Esophagus squamous epithelium (tissue), 5 donors: ENCODE measurements at places on chromosomes 1 and 21.

DNA sequence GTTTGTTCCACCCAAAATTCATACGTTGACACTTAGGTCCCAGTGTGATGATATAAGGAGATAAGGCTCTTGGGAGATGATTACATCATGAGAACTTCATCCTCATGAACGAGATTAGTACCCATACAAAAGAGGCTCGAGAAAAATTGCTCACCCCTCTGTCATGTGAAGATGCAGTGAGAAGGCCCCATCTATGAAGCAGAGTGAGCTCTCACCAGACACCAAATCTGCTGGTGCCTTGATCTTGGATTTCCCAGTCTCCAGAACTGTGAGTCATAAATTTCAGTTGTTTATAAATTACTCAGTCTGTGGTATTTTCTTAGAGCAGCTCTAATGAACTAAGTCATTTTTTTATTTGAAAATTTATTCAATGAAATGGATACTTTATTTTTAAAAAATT, 42.6 kb upstream of the USP25 start:
- DNase-seq, result no peak

DNA sequence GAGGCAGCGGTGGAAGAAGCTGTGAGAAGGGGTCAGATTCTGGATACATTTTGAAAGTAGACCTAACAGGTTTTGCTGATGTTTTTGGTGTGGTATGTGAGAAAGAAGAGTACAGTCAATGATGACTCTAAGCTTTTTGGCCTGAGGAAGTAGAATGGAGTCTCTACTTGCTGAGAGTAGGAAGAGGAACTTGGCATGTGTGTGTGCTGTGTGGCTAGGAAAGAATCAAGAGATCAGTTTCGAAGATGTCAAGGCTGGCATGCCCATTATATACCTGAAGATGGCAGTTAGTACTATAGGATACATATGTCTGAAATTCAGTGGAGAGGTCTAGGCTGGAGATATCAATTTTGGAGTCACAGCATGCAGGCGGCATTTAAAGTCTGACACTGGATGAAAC, 64.4 kb downstream of the MAB21L3 start:
- no peak for DNase-seq

DNA sequence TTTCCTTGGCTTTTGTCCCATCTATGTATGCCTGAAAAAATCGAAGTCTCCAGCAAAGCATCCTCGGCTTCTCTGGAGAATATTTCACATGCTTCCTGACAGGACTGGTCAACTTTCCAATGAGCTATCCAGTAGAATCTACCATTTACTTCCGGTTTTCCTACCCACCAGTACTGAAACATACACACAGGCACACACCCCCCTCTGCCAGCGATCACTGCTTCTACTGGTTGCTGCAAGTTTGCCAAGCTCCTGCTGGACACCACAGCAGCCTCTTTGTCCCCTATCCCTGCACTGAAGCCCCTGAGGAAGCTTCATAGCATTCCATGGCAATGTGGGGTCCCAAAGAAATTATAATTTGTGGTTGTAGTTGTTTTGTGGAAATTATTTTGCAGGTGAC, 536.8 kb downstream of the MATN1 start:
- DNase-seq, result no peak

- DNase-seq, result no peak
Observed at GRCh38 chr1:47178654-47179016, 11.2 kb downstream of the PDZK1IP1 start.

DNA sequence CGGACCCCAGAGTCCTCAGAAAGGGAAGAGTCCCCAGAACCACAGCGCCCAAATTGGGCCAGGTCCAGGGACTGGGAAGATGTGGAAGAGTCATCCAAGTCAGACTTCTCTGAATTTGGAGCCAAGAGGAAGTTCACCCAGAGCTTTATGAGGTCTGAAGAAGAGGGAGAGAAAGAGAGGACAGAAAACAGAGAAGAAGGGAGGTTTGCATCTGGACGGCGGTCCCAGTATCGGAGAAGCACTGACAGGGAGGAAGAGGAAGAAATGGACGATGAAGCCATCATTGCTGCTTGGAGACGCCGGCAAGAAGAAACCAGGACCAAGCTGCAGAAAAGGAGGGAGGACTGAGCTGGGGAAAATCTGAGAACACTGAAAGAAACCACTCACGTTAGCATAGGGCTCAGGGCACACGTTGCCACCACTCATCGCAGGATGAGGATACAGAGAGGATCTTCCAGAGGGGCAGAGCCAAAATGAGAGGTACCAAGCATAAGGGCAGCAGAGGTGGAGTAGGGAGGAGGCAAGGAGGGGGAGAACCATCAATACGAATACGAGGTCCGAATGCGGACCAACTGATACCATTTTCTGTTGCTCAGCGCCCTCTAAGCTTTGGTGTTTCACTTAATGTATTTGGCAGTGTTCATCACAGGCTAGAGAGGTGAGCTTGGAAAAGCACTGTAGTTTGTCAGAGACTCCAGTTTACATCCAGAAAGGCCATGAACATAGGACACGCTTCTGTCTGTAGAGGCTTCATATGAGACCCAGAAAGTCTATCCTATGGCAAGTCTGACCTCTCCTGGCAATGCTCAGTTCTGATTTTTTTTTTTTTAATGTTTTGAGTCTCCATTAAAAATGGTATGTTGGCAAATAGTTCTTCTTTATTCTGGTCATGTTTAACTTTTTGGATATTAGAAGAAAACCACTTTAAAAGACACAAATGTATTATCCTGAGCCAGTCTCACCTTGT, 34.7 kb downstream of the STYXL2 start:
- no peak for DNase-seq

DNA sequence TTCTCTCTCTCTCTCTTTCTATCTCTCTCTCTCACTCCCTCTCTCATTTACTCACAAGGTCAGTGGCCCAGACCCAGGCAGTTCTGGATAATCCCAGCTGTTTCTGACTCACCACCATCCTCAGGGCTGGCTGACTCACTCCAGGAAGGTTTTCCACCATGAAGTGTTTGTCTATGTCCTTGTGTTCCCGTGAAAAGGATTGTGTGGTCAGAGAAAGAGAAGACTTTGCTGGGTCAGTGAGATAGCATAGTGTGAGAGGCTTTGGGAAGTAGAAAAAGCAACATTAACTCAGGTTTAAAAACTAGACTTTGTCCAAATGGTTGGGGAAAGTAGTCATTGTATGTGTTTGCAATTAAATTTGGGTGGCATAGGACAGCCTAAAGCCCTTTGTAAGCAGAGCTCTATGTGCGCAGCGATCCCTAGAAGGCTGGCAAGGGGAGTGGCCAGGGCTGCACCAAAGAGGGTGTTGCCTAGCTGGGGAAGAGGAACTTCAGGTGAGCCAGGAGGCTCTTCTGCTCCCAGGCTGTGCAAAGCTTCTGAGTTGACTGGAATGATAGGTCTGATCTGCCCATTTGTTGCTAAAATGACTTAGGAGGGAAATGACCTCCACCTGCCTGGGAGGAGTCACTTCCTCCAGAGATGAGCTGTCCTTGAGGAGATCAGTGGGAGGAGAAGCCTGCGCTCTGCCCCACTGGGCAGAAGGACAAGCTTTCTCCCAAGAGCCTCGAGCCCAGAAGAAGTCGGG, 4.9 kb upstream of the CAPN2 start:
- DNase-seq, result no peak

DNA sequence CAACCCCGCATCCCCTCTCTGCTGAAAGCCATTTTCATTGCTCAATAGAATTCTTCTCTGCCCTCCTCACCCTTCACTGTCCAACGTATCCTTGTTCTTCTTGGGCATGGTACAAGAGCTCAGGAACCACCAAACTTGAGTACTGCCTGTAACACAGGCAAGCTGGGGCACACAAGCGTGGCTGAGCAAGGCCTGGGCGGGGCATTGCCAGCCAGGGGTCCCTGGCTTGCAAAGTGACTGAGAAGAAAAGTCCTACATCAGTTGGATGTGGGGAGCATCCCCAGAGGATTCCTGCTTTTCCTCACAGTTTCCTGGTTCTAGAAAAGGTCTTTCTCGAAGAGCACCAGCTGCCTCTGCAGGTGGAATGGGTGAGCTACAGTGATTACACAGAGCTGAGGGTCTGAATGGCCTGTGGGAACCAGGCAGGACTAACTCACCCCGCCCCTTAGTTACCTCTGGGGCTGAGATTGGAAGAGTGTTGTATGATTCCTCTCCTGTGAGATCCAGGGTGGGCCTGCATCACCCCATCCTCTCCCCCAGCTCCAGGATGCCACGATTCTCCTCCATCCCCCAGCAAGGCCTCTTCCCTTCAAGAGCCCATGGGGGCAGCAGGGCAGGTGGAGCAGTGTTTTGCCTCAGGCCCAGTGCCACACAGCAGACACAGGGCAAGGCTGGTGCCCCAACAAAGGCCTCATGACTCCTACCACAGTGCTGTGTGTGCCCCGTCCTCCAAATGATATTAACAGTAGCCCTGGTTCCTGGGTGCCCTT, 121.9 kb downstream of the MATN1 start:
- no peak for DNase-seq

DNA sequence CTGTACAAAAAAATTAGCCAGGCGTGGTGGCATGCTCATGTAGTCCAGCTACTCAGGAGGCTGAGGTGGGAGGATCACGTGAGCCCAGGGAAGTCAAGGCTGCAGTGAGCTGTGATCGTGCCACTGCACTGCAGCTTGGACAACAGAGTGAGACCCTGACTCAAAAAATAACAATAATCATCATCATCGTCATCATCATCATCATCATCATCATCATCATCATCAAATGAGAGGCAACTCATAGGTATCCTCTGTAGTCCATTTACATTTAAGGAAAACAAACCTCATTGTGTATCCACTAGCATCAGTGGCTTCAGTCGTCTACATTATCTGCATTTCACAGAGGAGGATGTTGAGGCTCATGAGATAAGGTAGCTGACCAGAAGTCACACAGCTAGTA, 68.8 kb upstream of the SELENON start:
- no peak for DNase-seq

GRCh38 chr1:204972426-204972825, 70.6 kb upstream of the CNTN2 start:
- DNase-seq, result no peak

GRCh38 chr21:26840912-26841311, 4.3 kb downstream of the ADAMTS1 start:
- DNase-seq, result no peak

DNA sequence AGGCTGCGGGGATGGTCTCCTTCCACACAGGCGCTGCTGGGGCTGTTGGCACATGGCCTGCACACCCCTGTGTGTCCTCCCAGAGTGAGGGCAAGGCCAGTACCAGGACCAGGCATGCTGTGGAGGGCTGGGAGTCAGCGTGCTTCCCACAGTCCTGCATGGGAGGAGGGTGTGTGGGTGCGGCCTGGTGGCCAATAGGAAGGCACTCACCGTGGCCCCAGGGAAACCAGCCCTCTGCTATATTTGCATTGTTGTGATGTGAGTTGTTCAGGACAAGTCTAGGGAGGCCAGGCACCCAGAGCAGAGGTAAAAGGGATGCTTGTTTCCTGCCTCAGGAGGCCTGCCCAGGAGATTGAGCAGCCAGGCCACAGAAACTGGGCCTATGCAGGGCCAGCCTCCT, 59.5 kb downstream of the S100B start:
- no peak for DNase-seq

- no peak for DNase-seq
Observed at GRCh38 chr1:167516404-167517388, 1.6 kb downstream of the CD247 start.

DNA sequence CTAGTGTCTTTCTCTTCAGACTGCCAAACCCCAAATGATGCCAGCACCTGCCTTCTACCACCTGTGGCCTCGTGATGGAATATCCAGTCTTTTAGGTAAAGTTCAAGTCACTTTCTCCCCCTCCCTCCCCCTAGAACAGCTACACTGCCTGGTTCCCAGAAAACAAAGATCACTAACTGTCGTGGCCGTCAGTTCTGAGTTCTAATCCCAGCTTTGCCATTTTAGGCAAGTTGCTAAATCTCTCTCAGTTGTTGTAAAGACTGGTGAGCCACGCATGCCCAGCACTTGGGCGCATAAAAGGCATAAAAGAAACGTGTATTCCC, 648 bp upstream of the TRAPPC3 start:
- no peak for DNase-seq

DNA sequence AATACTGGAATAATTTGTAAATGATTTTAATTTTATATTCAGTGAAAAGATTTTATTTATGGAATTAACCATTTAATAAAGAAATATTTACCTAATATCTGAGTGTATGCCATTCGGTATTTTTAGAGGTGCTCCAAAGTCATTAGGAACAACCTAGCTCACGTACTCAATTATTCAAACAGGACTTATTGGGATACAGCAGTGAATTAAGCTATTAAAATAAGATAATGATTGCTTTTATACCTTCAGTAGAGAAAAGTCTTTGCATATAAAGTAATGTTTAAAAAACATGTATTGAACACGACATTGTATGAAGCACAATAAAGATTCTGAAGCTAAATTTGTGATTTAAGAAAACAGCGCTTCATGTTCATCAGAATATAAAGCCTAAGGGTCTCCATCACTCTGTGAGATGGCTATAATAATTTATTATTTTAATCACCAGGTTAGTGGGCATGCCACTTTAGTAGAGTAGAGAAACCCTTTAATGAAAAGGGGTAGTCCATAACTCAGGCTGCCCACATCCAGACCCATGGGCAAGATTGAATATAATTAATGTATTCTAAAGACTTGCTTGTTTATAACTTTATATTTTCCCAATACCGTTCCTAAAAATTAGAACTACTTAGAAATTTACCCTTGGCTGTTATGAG, 3.2 kb downstream of the CCN1 start:
- DNase-seq, result no peak

GRCh38 chr1:209890641-209891330, 47.2 kb upstream of the SYT14 start:
- DNase-seq, result no peak

DNA sequence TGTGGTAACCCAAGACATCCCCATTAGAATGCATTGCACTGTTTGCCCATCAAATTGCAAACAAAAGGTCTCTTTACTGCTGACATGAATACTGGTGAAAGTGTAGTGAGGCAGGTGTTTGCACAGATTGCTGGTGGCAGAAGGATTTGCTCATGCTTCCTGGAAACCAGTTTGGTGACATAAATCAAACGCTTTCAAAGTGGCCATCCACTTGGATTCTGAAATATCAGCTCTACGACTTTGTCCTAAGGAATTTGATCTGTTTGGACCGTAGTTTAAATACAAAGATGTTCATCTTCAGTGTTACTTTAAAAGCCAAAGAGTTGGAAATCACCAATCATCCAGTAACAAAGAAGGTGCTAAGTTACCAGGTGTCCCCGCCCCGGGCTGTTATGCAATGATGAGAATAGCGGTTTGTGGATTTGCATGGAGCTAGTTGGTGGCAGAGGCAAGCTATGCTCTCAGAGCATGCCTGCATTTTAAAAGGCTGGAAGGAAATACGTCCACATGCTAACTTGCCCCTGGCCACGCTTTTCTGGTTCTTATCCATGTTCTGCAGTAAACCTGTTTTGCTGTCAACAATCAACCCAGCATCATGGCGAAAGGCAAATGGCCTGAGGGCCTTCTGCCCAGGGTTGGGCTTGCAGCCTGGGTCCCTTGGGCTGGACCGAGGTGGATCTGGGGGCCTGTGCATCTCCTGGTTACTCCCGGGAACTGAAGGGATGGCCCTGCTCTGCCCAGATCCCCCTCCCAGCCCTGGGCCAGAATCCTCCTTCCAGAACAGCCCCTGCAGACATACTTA, 49.2 kb downstream of the UMODL1 start:
- no peak for DNase-seq

- DNase-seq, result no peak
Observed at GRCh38 chr1:92038695-92039346, 9.0 kb downstream of the EPHX4 start.
